Activated CD8-positive, alpha-beta memory T cell treated with anti-CD3 and anti-CD28 coated beads for 4 hours (primary cell): ENCODE measurements at places on chromosomes 6 and 20.

DNA sequence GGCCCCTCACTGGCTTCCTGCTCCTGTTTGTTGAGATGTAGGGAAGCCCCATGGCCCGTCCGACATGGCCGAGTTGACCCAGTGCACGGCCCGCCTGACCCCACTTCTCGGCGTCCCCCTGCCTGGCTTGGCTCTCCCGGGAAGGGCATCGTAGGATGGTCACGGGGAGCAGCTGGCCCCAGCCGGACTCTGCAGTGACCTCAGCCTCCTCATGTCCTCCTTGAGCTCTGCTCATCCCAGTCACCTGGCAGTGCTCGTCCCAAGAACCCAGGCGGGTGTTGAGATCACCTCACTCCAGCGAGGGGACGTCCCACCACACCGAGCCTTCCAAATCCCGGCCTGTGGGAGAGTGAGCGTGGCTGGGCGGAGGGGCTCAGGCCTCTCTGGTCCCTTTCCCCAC, 15.7 kb downstream of the SLCO4A1 start:
- DNase-seq = no peak

- DNase-seq = no peak
These were observed 3.1 kb upstream of the CABLES2 start for GRCh38 chr20:62409931-62410745.

GRCh38 chr6:167660944-167661551, 165.7 kb upstream of the AFDN start:
- no peak for DNase-seq

GRCh38 chr20:48015141-48015910, 230.0 kb upstream of the SULF2 start:
- no peak for DNase-seq

DNA sequence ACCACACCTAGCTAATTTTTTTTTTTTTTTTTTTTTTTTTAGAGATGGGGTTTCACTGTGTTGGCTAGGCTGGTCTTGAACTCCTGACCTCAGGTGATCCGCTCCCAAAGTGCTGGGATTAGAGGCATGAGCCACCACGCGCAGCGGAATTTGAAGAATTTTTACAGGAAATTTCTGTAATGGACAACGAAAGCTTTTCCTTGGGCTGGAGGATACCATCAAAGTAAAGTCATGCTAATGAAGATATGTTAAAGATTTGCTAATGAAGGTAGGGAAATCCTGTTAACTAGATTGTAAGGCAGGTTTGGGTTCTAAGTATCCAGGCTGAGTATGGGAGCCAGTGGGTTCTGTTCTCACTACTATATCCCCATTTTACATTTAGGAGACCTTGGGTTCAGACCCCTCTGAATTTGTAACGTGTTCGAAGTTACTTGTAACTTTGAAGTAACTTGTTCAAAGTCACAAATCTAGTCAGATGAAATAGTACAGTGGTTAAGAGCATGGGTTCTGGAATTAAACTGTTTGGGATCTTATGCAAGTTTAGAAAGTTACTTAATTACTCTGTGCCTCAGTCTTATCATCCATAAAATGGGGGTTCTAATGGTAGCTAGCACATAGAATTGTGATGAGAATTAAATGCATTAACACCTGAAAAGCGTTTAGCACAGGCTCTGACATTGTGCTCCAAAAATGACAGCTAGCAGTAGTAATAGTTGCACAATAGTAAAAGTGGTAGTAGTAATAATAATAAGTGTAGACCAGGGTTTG, 123.4 kb upstream of the GPR6 start:
- DNase-seq = no peak

- no peak for DNase-seq
These were observed 36.6 kb upstream of the DUSP22 start for GRCh38 chr6:255751-256083.

DNA sequence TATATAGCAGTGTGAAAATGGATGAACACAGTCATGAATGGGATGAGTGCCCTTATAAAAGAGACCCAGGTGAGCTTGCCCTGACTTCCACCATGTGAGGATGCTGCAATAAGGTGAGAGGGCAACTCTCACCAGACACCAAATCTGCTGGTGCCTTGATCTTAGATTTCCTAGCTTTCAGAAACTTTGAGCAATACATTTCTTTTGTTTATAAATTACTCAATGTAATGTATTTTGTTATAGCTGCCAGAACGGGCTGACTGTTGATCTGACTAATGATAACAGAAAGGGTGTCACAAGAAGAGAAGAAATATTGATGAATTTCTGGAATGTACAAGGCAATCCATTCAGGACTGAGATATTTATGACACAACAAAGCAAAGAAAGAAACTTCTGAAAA, 180.5 kb downstream of the MCHR2 start:
- no peak for DNase-seq

GRCh38 chr6:54282186-54282585, 26.1 kb upstream of the TINAG start:
- DNase-seq = no peak

- no peak for DNase-seq
These were observed 109.7 kb upstream of the FOXQ1 start for GRCh38 chr6:1202201-1202600.

- DNase-seq = no peak
These were observed 150.4 kb upstream of the CCN2 start for GRCh38 chr6:132101535-132101934.

DNA sequence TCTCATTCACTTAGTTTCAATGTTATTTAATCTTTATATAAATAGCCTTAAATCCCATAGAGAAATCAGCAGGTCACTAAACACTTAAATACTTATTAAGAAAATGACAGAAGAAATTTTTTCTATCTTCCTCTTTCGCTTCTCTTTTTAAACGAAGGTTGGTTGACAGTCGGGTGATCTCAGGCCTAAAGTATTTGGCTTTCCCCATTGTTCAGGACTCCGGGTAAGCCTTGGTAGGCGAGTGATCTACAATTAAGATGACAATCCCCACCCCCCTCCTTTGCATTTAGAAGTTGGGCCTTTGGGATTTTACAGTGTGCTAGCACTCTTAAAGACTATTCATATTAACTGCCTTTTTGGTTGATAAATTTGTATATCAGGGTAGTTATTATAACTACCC, 19.7 kb upstream of the UTRN start:
- no peak for DNase-seq

DNA sequence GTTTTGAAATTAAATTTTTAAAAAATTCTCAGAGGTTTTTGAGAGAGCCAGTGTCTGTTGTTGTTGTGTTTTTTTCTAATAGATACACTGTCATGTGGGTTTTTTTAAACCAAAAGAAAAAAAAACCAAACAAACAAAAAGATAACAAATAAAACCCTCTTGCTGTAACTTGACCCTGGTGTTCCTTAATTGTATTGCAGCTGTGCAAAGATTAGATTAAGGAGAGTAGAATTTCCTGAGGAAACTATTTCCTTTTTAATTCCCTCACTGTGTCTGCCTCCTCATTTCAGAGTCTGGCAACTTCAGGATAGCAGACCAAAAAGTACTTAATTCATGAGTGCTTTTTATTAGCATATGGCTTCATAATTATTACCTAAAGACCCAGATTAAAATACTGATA, 281.9 kb downstream of the EPM2A start:
- no peak for DNase-seq

- no peak for DNase-seq
These were observed 343.9 kb downstream of the NRN1 start for GRCh38 chr6:5662797-5663196.

DNA sequence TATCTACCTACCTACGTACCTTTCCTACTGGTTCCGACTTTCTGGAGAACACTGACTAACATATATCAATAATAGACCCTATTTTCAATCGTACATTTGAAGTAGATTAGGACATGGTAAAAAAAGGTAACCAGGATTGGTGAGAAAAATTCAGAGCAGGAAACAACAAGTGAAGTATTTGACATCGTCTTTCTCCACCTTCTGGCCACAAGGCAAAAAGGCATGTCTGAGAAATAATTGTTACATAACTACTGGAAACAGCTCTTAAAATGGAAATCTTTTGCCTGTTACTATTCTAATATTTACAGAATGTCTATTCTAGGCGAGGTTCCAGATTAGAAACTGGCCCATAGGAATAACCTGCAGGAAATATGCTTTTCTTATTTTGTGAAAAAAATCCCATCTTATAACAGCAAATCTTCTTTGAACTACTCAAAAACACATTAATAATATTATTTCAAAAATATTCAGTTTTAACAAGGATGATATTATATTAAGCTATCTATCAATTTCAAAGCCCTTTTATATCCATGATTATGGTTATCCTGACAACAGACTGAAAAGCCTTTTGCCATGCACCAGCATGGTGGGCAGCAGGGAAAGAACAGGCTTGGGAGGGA, 80.8 kb downstream of the RCAN2 start:
- DNase-seq = no peak

DNA sequence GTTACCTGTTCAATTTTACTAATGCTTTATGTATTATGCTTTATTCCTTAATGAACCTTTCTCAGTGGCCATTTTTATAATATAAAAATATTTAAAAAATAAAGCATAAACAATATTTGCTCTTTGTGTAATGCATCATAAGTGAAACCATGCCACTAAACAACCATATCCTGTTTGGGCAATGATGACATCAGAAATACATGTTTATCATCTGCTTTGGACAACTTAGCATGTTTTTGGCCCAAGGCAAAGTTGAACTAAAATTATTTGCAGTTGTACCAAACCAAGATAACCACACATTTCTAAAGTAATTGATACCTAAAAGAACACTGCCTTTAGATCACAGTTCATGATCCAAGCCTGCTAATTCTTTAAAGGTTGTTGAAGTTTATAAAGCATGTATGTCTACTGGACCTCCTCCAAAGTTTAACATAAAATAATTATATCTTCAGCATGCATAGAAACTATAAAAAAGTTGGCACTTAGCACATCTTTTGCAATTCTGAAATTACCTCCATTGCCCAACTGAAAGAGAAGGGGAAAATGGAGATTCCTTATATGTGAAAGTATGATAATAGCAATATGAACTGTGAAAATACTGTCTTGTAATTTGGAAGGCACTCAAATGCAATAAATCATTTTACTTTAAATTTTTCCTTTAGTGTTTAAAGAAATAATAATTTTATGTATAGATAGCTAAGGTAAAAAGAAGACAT, 325.6 kb upstream of the RUNX2 start:
- DNase-seq = no peak

GRCh38 chr20:32218156-32218900, 10.6 kb downstream of the POFUT1 start:
- DNase-seq = no peak

DNA sequence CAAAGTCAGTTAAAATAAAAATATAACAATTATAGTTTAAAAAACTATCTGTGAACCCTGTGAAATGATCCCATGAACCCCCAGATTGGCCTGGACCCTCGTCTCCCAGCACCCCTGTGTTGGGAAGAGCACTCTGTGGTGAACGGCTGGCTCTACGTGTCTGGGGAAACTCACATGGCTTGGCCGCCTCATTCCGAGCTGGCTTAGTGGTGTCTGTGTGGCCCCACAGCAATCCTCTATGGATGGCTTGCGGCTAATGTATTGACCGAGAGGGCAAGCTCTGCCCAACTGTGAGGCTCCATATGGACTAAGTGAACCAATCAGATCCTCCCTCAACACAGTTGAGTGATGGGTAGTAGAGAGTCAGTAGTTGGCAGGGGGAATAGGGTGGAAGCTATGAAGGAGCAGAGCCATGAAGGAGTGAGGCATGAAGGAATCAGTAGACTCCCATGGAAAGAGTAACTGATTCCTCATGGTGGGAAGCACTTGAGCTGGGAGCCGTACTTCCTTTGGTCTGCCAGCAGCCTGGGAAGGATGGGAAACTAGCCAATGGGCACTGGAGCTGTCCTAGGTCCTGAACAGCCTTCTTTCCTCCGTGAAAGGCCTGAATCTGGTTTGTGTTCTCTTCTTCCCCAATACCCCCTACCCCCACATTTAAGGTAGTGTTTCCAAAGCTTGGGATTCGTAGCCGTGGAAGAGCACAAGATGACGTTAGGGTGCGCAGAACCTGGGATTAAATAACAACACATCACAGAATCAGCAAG, 21.6 kb upstream of the ZNF831 start:
- DNase-seq = no peak

GRCh38 chr6:167479901-167480648, 155.2 kb downstream of the TTLL2 start:
- no peak for DNase-seq

DNA sequence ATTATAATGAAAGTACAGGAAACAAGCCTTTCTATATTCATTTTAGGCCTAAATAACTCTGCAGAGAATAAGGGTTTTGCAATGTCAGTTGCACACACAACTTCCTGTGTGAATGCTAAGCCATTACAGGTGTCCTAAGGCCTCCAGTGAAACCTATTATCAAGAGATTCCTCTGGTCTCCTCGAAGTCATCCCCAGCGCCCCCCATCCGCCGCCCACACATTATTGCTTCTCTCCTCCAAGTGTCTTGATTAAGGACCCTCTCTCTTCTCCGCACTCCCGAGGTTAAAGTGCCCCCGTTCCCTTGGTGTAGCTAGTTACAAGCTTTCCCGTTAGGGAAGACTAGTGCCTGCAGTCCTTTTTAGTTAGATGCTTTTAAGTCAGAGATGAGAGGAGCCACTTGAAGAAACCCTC, 1.3 kb downstream of the HIVEP2 start:
- DNase-seq = peak; percentile 24

DNA sequence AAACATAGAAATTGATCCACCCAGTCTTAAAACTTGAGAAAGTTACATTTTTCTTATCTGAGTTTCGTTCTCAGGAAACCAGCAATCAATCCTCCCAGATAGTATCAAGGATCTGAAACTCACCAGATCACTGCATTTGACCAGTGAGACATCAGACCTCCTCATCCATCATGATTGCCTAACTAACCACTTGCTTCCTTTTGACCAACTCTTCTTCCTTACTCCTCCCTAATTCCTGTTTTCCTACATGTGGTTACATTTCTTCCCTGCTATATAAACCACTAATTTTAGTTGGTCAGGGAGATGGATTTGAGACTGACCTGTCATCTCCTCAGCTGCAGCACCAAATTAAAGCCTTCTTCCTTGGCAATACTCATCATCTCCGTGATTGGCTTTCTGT, 357.1 kb upstream of the POU3F2 start:
- DNase-seq = no peak

DNA sequence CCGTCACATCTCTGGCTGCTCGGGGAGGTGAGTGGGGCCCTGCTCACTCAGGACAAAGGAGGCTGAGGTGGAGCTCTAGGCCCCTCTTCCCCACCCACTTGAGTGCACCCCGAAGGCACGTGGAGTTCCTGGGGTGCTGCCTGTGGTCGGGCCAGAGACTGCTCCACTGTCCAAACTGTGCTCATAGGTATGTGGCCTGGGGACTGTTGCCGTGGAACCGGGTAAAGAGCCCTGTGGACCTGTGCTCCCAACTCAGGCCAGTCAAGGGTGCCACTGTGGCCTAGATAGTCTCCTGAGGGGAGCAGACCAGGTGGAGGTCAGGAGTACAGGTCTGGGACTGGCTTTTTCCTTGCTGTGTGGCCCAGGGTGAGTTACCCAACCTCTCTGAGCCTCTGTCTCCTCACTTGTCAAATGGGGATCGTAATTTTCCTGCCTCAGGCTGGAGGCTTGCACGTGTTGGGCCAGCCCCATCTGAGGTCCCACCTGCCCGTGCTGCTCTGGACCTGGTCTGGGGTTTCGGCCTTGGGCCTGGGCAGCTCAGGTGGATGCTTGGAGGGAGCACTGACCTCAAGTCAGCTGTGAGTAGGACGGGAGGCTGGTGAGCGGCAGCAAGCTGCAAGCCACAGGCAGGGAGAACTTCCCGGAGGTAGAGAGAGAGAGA, 12.4 kb upstream of the NPBWR2 start:
- DNase-seq = no peak
